ENCODE measurements at places on chromosomes 12 and 14.

DNA sequence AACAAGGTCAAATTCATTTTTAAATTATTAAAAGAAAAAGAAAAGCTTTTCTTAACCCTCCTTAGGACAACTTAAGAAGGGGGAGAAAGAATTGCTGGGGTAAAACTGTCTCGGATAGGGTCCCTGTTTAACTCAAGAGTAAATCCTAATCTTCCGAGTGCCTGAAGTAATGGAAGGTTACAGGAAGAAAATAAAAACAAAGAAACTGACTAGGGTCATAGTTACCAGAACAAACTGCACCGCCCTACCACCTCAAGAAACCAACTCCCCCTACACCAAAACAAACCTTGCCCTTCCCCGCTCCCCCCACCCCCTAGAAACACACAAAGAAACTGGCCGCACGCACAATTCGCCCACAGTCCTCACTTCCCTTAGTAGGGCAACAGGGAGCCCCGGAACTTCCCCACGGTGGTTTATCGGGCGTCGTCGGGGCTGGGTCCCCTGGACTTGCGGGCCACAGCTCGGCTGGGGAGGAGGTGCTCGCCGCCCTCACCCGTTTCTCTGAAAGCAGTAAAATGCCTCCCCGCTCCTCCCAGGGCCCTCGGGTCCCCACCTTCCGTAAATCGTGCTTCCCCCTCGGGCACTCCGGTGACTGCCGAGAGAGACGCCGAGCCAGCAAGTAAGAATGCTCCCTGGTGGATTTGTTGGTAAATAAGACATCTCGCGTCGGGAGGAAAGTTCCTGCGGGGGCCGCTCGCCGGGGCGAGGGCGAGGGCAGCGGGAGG is 2.4 kb downstream of the SINHCAF start:
- no peak for DNase-seq

DNA sequence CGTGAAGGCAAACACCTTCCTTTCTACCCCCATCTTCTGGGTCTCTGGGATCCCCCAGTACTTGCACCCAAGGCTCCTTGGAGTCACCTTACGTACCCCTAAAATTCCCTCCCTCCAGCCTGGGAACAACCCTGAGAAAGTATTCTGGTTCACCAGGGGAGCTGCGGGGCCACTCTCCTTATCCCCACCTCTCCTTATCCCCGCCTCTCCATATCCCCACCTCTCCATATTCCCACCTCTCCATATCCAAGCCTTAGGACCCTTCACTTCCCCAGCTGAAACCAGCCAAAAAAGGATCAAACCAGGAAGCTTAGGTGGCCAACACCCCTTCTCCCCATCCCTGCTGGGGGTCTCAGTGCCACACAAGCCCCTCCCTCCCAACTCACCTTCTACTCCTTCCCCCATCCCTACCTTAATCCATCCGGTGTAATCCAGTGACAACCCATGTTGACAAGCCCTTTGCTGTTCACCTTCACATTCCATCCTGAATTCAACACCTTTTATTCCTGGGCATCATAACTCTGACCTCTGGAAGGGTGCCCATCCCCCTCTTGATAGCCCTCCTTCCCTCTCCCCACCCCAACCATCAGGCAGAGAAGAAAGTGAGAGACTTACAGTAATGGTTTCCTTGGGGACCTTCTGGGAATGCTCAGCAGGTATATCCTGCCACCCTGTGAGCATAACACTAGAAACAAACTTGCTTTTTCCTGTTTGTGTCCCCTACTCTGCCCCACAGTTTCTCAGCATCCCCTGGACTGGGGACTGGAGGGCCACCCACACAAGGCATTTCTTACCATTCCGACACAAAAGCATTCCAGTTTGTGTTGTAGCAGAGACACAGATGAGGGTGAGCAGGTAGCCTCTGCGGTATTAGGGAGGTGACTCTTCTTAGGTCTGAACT is 1.6 kb upstream of the MSI1 start:
- DNase-seq = no peak

- DNase-seq = no peak
Measured at GRCh38 chr14:31930070-31930469, 147.0 kb upstream of the ARHGAP5 start.

- DNase-seq = no peak
Measured at GRCh38 chr14:92058006-92058917, 18.4 kb upstream of the TRIP11 start.

- DNase-seq = no peak
Measured at GRCh38 chr14:62364800-62365280, 602.6 kb downstream of the SNAPC1 start.

DNA sequence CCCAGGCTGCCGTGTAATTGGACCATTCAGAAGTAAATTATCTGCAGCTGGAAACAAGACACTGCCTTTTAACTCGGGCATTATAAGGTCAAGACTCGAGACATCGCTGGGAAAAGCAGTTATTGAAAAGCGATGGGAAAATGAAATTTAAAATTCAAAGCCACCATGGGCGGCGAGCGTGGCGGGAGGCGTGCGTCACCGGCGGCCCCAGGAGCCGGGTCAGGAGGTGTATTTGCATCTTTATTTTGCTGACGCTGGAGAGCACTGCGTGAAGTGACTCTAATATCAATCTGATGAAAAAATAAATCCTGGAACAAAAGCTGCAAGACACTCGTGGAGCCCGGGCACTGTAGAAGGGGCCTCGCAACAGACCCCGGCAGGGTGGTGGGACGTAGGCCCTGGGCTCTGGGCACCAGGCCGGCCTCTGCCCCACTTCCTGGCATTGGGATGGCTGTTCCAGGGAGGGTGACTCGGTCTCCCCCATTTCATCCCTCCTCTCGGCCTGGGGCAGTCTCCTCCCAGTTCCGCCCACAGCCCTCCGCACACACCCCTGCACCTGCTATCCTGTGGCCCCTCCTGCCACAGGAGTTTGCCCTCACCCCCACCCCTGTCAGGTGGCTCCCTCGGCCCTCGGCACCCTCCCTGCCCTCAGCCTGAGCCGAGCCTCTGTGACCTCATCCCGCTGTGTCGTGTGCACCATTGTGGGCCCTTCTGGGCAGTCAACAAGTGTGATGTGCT is 196.2 kb downstream of the KIF26A start:
- DNase-seq = peak; percentile 20

- DNase-seq = no peak
Measured at GRCh38 chr14:102540315-102541028, 30.9 kb upstream of the ANKRD9 start.

- DNase-seq = no peak
Measured at GRCh38 chr12:109160433-109160832, 44.0 kb downstream of the ACACB start.

All from Right ventricle myocardium superior (tissue), 1 donor.